ENCODE measurements at places on chromosomes 7 and 10.

DNA sequence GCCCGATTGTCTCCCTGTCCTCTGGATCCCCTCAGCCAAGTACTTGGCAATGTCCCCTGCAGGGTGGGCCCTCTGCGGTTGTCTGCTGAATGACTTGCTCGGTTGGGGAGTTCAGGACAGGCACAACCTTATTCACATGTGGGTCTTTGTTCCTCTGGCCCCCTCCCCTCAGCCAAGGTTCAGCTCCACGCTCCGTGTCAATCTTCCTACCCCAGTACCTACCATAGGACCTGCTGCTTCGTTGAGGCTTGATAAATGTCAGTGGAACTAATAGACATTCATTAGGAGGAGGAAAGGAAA is 7.1 kb downstream of the CPA5 start:
- no peak for DNase-seq

DNA sequence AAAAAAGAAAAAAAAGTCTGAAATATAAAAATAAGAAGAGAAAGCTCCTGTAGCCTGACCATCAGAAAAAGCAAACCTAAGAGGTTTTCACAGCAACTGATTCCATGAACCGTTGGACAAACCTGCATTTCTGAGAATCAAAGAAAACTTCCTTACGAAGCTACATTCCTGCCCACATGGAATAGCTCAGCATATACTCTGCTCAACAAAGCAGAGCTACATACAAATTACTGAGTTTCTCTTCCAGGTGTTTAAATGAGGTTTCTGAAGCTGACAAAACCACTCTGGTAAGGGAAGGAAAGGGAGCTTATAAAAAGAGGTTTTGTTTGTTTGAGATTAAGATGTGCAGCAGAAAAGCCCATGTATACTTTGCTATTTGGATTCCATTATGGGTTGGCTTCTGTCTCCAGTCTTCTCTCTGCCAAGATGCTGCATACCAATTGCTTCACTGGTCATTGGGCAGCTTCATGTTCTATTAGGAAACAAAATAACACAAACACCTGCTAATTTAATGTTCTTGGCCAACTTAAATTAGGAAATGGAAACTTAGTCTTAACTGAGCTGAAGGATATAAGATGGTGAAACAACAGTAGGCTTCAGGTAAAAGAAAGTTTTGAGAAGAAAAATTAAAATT is 314.1 kb downstream of the LRRTM3 start:
- no peak for DNase-seq

- DNase-seq: no peak
These were observed 265.2 kb upstream of the CSTF2T start for GRCh38 chr10:51964630-51965029.

DNA sequence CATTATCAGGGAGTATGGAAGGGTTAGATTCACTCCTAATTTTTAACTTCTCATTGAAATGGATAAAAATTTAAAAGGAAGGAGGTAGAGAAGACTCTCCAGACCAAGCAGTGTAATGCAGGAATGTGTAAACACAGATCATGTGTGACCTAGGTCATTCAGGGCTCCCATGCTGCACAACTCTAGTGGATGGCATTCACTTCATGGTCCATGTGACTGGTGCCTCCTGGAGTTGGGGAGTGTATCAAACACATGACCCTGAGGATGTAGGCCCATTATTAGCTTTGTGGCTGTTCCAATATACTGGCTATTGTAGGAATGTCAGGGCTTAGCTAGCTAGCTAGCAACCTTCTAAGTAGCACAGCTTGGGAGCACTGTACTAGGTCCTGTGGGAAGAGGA is 109.9 kb downstream of the SLC25A13 start:
- DNase-seq: no peak

DNA sequence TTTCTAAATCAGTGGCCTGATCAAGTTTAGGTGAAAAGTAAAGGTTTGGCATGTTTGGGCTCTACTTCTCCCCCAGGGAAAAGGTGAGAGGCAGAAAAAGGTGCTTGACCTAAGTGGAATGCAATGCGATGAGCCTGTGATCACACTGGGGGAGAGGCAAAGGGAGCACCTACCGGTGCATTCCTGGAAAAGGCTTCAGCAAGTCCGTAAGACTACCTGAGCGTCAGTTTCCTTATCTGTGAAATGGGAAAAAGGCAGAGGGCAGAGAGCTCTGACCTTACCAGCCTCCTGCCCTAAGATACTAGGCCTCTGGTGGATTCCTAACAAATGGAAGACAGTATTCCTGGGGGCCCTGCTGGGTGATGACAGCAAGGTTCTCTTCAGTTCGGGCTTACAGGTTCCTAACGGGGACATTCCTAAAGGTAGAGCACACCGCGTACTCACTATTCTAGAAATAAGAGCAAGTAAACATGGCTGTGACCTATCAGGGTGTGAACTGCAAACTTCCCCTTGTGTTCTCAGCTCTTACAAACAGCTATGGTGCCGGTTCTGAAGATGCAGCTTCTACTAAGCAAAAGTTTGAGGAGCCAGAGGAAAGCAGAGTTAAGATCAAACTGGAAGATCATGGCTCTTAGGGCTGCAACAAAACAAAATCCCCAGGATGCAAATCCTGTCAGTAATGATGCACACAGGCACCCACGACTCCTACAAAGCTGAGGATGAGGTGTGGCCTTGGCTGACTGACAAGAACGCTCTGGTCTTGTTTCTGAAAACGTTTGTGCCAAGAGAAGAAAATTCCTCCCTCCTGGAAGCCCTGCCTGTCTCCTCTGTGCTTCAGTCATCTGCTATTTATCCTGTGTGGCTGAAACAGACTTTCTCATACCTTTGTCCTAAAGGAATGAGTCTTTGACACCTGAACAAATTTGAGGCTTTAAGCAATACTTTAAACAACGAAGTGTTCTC is 13.3 kb upstream of the ACSL5 start:
- DNase-seq: no peak

- DNase-seq: no peak
These were observed 135.9 kb downstream of the HIBADH start for GRCh38 chr7:27526611-27527347.

DNA sequence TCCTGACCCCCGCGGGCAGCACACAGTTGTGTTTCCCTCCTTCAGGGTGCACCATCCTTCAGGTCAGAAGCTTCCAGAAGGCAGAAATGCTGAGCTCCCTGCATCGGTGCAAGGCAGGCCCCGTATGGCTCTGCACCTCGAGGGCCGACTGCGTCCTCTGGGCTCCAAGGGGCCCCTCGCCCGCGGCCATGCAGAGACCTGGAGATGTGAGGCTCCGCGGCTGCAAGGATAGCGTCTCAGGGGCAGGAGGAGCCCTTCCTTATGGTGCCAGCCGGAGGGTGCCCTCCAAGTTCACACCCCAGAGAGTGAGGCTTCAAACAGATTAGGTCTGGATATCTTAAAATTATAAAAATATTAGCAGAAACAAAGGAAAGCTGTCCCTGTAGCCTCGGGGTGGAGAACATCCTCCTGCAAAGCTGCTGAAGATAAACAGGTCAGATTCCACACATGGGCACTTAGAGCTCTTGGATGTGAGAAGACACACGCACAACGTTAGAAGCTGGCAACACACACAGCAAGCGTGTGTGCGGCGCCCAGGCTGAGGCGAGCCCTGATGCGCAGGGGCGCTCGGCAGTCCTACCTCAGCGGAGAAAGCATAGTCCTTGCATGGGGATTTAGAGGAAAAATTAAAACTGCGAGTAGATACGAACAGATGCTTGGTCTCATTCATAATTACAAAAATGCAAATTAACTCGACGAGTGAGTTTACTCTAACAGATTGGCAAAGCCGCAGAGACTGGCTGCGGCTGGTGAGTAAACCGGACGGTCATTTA is 20.4 kb downstream of the KNDC1 start:
- DNase-seq: no peak

GRCh38 chr7:2567679-2568278 is 9.0 kb downstream of the IQCE start:
- DNase-seq: no peak

GRCh38 chr7:34831436-34831835 is 173.4 kb downstream of the NPSR1 start:
- no peak for DNase-seq

DNA sequence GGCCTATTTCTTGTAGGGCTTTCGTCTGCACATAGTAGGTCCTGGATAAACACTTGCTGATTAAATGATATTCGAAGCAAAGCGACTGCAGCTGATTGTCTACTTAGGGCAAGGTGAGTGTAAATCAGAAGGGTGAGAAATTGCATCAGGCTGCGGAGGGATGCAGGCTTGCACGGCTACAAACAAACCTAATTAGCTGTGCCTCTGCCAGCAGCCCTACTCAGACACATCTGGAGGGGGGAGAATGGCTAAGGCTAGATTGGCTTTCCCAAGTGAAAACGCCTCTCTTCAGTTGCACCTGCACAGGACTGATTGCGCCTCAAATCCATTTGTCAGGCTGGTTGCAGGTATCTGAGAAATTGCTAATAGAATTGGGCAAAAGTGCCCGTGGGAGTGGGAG is 247.5 kb downstream of the DPP6 start:
- no peak for DNase-seq

DNA sequence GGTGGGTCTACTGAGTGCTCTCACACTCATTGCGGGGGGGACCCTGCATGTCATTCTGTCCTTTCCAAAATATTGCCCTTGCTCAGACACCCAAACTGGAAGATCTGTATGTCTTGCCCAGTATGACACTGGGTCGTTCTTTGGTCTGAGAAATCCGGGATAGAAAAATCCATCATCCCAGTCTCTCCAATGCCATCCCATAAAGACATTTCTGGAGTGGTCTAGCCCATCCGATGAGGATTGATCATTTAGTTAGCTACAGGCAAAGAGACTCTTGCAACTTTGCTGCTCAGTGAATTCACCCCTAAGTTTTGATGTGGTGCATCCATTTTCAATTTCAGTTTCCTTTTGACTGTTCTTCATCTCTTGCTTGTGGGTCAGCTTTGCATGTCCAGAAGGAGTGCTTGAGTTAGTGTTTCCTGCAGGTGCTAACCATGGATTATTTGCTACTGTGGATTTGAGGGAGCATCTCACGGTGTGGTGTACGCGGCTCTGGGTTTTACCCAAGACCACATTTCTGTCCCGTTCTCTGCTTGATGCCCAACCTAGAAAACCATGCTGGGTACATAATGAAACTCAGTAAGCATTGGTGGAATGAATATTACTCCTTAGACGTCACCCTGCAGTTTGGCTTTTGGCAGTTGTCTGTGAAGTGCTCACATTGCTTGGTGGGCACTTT is 247.0 kb upstream of the MKI67 start:
- DNase-seq: no peak

GRCh38 chr10:67110286-67110685 is 184.4 kb downstream of the LRRTM3 start:
- no peak for DNase-seq

- DNase-seq: peak; percentile 4
These were observed 25.5 kb downstream of the PRR15 start for GRCh38 chr7:29588900-29589696.

- DNase-seq: no peak
These were observed 78.3 kb upstream of the AOAH start for GRCh38 chr7:36802459-36803135.

GRCh38 chr10:35889971-35890675 is 248.0 kb upstream of the FZD8 start:
- no peak for DNase-seq

DNA sequence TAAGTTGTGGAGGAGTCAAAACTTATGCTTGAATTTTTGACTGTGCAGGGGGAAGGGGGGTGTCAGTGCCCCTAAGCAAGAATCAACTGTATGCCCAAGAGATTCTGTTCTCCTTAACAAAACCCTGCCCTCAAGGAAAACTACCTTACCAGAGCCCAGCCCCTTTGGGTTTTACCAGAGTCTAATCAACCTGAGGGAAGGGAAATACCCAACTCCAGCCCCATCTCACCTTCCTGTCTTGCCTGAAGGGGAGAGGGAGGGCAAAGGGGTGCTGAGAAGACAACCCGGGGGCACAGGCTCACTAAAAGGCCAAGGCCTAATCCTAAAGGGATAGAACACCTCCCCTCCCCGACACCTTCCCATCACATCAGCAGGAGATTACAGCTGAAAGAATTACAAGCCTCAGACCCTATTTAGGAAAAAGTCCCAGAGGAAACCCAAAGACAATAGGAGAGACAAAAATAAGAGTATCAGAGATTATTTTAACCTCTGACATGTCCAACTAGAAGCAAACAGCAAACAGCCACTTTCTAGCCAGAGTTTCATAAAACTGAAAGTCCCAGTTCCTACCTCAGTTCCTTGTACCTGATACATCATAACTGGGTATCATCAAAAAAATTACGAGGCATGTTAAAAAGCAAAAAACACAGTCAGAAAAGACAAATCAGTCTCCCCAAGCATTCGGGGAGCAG is 26.8 kb upstream of the C7orf33 start:
- DNase-seq: no peak

DNA sequence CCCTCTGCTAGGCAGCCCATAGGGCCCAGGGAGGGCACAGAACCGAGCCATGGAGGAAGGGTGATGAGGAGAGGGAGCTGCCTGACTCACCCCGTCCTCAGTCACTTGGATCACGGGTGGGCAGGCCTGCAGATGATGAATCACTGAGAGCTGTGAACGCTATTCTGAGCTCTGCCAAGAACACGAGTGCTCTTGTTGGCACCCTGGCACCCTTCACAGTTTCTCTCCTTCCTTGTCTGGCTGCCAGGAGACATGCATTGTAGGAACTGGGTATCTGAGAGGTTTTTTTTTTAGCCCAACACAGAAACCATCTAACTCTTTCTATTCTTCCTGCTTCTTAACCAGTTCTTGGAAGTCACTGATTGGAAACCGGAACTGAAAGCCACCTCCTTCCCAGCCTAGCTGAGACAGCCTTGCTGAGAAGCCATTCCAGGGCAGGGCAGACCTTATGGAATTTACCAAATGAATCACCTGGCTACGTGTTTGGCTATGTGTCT is 82.1 kb downstream of the SLC37A3 start:
- no peak for DNase-seq

GRCh38 chr7:33196221-33196620 is 66.9 kb downstream of the BBS9 start:
- DNase-seq: no peak

- no peak for DNase-seq
These were observed 151.1 kb downstream of the DGKB start for GRCh38 chr7:14751461-14751860.

GRCh38 chr10:91194497-91195179 is 25.8 kb upstream of the PCGF5 start:
- no peak for DNase-seq

DNA sequence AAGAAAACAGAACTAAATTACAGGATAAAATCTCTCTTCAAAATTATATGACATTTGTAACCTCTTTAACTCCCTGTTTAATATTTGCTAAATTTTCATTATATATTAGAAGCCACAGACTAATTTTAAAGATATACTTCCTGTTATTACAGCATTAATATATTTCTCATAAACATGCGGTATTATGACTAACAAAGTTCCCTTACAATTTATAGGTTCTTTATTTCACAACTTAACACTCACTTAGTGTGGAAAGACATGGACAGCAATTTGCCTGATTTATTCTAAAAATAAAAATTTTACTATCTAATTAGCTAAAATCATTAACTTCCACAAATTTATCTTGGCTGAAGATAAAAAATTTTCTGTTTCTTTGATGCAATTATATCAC is 29.0 kb downstream of the CTNNA3 start:
- no peak for DNase-seq

GRCh38 chr10:31014161-31014875 is 17.3 kb downstream of the ZNF438 start:
- DNase-seq: no peak
